Head of caudate nucleus (tissue), 42 donors: ENCODE measurements at places on chromosomes 12 and 14.

DNA sequence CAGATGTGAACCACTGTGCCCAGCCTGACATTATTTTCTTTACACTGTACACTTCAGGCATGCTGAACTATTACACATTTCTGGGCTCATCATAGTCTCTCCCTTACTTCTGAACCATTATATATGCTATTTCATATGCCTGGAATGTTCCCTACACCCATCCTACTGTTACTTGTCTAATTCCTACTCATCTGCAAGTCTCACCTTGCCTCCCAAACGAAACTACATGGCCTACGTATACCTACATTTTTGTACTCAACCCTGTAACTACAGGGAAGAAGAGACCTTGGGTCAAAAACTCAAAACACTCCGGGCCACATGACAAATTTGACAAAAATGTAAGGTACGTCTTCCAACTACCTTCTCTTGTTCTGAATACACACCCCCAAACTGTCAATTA lies 9.5 kb upstream of the EEA1 start:
- DNase-seq, result no peak

GRCh38 chr12:116127859-116128258 lies 149.6 kb downstream of the MED13L start:
- no peak for DNase-seq

DNA sequence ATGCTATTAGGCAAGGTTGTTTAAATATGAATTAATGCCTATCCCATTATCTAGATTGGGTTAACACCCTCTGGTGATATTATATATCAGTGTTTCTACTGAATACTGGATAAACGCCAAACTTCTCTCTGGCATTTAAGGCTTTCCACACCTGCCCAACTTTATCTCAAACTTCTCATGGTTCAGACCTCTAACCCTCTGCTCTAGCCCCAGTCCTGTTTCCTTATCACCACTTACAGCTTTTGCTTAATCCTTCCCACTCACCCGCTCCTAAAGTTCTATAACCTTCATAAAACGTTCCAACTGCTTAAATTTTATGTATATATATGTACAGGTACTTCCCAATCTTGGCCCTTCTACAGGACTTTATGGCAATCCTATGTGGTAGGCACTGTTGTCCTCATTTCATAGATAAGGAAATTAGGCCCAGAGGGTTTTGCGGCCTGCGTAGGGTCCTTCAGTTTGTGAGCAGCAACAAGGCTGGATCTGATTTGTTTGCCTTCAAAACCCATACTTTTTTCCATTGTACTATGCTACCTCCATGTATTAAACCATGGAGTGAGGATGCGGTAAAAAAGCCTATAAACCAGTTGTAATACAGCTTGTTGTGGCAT lies 1.2 kb downstream of the LPCAT3 start:
- DNase-seq, result no peak

- no peak for DNase-seq
These were observed 37.5 kb downstream of the MAP3K9 start for GRCh38 chr14:70771781-70772212.

- no peak for DNase-seq
These were observed 180.9 kb downstream of the RPS29 start for GRCh38 chr14:49405291-49405690.

DNA sequence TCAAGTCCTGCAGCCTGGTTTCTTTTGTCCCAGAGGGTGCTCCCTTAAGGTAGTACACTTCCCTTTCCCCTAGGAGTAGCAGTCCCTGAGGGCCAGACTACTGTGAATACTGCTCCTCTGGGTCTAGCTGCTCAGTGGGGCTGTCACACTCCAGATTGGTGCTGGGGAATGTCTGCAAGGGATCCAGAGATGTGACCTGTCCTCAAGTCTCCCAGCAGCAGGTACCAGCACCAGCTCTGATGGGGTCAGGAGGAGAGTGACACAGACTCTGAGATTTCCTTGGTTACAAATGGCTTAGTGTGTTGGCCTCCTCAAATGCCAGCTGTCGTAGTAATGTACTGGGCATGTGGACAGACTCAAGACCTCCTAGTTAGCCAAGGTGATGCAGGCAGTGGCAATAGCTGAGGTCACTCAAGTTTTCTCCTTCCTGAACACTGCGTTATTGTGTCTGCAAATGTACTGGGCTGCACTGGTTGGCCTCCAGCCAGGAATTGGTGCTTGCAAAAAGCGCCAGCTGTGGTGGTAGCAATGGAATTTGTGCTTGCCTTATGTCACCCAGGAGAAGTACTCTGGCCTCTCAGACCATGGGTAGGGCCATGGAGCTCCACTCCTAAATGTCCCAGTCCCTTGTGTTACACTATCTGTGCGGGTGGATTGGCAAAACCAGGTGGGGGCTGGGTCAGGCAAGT lies 36.4 kb upstream of the AEBP2 start:
- peak; percentile 57 for DNase-seq

- no peak for DNase-seq
These were observed 8.3 kb downstream of the RERG start for GRCh38 chr12:15212930-15213329.

DNA sequence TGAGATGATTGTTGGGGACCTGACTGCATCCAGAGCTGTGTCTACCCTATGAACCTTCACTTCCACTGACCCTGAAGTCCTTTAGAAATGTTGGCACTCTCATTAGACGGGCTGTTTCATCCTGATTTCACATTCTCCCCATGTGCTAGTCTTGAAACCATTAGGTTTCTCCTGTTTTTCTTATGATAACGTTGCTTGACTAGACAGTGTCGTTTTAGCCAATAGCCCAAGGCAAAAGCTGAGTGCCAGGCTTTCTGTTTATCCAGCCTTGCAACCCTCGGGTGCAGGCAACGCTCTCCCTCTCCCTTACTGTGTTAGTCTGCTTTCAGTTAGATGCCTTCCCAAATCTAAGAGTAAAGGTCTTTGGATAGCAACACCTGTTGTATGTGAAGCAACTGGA lies 30.1 kb downstream of the DACT1 start:
- DNase-seq, result no peak

DNA sequence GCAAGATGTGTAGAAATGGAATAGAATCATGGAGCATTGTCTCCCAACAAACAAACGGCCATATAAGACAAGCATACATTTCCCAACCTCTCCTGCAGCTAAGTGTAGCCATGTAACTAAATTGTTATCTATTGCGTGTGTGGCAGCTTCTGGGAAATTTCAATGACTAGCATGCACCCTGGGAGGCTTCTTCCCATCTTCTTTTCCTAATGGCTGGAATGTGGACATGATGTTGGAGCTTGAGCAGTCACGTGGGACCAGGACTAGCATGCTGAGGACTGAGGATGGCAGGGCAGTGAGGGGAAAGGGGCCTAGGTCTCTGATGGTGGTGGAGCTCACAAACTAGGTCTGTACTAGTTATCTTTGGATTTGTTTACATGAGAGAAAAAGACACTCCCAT lies 21.7 kb upstream of the CTDSP2 start:
- DNase-seq, result no peak

DNA sequence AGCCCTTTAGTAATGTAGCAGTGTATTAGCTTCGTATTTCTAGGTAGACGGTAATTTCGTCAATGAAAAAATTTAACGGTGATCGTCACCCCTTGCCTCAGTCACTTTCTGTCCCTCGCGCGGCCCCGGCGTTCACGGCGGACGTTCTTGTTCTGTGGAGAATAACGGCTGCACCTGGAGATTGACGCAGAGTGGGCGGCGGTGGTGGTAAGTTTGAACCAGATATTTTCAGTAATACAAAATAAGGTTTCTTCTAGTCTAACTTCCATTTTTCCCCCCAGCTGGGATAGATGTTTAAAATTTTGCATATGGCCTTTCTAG lies 341 bp downstream of the ZNF10 start:
- DNase-seq, result peak; percentile 69

- no peak for DNase-seq
These were observed 86.0 kb upstream of the ZFP36L1 start for GRCh38 chr14:68878908-68879307.

GRCh38 chr14:88910386-88910785 lies 85.9 kb downstream of the TTC8 start:
- DNase-seq, result no peak

- no peak for DNase-seq
These were observed 281.1 kb upstream of the AMIGO2 start for GRCh38 chr12:47360771-47361388.

GRCh38 chr14:30874999-30875787 lies 834 bp downstream of the COCH start:
- no peak for DNase-seq

DNA sequence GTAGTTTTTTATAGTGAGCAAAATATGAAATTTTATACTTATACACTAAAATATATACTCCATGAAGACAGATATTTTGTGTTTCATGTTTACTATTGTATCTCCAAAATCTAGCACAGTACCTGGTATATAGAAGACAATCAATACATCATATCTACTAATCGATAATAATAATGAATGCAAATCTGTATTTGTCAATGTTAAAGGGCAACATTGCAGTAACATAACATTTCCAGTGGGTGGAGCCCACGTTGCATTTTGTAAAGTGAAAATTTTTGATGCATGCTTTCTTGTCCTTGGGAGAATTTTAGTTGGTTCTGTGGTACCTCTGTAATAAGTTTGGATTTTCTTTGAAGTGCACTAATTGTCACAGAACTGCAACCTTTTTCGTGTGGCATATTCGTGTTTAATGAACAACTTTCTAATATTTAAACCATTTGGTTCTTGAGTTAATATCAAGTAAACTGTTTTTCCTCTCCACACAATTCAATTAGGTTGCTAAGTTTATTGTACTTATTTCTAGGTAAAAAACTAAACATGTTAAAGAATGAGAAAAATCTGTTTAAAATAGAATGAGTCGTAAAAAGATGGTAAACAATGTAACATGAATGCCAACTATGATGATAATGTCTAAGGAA lies 47.4 kb downstream of the AVPR1A start:
- no peak for DNase-seq

DNA sequence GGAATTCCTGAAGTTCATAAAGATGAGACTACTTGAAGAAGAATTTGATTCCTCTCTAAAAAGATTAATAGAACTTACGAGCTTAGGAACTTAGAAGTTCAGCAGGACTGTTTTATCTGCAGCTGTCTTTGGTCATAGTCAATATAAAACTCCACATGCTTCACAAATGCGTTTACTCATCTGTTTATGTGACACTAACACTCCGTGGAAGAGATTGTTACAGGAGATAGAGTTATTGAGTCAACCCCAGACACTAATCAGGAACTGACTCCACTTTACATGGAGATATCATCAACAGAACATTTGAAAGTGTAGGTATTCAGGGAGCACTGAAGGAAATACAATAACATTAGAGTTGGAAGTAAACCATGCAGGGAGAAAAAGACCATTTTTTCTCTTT lies 92.8 kb downstream of the LRFN5 start:
- no peak for DNase-seq

- DNase-seq, result peak; percentile 76
These were observed 27.2 kb upstream of the PNMA1 start for GRCh38 chr14:73741386-73741875.

GRCh38 chr12:94714378-94715114 lies 64.2 kb upstream of the TMCC3 start:
- no peak for DNase-seq

GRCh38 chr12:91309450-91309849 lies 126.8 kb upstream of the DCN start:
- DNase-seq, result no peak

DNA sequence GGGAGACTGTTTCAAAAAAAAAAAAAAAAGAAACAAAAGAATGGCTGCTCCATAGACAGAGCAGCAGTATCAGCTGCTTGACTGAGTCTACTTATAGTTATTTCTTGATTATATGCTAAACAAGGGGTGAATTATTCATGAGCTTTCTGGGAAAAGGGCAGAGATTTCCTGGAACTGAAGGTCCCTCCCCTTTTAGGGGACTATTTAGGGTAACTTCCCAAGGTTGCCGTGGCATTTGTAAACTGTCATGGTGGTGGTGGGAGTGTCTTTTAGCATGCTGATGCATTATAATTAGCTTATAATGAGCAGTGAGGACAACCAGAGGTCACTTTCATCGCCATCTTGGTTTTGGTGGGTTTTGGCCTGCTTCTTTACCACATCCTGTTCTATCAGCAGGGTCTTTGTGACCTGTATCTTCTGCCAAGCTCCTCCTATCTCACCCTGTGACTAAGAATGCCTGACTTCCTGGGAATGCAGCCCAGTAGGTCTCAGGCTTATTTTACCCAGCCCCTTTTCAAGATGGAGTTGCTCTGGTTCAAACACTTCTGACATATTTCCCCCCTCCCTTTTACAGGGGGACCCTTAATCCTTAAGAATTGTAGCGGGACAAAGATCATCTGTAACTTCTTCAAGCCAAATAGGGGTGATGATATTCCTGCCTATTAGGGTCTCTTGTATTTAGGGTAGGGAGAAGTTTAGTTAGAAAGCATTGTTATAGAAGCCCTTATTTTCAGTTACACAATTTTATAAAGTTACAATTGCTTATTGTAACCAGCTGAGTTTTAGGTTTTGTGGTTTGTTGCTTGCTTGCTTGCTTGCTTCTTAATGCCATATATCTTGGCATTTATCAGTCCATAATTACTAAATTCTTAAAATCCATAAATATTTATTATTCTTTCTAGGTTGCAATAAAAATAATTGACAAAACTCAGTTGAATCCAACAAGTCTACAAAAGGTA lies 42.5 kb downstream of the MARK3 start:
- DNase-seq, result no peak

GRCh38 chr14:103190741-103191140 lies 67.5 kb downstream of the TNFAIP2 start:
- no peak for DNase-seq

- DNase-seq, result no peak
These were observed 36.3 kb upstream of the SINHCAF start for GRCh38 chr12:31362115-31362758.

DNA sequence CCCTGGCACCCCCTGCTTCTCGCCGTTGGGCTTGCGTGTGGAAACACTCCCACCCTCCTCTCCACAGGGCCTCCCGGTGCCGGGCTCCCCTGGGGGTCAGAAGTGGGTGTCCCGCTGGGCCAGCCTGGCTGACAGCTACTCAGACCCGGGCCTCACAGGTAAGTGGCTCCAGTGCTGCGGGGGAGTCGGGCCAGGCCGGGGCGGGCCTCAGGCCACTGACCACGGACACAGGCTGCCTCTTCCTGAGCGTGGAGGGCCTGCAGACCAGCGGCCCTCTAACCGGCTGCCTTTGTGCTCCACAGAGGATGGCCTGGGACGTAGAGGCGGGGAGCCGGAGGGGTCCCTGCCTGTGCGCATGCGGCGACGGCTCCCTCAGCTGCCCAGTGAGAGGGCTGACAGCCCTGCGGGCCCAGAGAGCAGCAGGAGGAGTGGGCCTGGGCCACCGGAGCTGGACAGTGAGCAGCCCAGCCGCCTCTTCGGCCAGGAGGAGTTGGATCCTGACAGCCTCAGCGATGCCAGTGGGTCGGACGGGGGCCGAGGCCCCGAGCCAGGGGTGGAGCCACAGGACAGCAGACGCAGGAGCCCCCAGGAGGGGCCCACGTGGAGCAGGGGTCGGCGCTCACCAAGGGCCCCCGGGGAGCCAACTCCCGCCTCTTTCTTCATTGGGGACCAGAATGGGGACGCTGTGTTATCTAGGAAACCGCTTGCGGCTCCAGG lies 21.1 kb downstream of the CEP170B start:
- no peak for DNase-seq

GRCh38 chr12:22765421-22766130 lies 140.6 kb downstream of the ETNK1 start:
- no peak for DNase-seq

- DNase-seq, result no peak
These were observed 69.3 kb downstream of the FBXO34 start for GRCh38 chr14:55340482-55340881.

GRCh38 chr12:89525305-89525823 lies 483 bp downstream of the POC1B start:
- DNase-seq, result peak; percentile 50
